ENCODE measurements at places on chromosomes 4 and X. TPM values are rescaled to one million over a fixed set of nuclear protein-coding genes. Genes with fewer than 3 reads are reported as not detected.

- DNase-seq, result no peak
Observed at GRCh38 chrX:149853925-149854324, 27.1 kb upstream of the MAGEA8 start.

Gene WDR44
- total RNA-seq, result 18.4 TPM

- no peak for DNase-seq
Observed at GRCh38 chrX:22109442-22109841, 77.3 kb downstream of the PHEX start.

GRCh38 chrX:112967341-112967740 is 126.7 kb upstream of the AMOT start:
- no peak for DNase-seq

DNA sequence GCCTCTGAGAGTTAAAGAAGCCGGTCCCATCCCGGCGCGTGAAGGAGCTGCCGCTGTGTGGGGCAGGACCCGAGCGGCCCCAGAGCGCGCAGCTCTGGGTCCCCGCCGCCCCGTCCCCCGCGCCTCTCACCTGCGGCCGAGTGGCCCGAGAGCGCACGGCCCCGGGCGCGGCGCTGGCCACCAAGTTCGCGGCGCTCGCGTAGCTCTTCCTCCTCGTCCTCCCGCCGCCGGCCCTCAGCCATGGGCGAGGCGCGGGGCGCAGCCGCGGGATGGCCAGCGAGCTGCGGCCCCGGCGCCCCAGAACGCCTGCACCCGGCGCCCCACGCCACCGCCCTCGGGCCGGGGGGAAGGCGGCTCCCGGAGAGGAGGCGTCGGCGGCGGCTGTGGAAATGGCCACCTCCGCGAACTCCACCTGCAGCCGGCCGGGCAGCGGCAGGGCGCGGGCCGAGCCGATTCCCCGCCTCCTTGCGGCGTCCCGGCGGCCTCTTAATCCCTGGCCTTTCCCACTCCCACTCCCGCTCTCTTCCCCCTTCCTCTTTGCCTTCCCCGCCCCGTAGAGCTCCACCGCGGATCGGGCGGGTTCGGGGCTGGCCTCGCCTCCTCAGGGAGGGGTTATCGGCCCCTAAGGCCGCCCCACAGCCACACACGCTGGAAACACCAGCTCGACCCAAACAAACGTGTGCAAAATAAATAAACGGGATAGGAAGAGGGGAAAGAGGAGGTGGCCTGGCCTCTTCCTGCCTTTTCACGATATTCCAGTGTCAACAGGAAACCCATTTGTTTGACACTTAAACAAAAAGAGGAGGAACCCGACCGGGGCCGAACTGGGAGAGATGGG is at the start of gene SH3D19:
SH3D19 (minus strand) TSS at position 495 of the 838 bp plus-strand sequence; CDS start at position 242, 253 bp downstream.
- peak; percentile 72 for DNase-seq

Gene TLR10
- not detected for total RNA-seq

DNA sequence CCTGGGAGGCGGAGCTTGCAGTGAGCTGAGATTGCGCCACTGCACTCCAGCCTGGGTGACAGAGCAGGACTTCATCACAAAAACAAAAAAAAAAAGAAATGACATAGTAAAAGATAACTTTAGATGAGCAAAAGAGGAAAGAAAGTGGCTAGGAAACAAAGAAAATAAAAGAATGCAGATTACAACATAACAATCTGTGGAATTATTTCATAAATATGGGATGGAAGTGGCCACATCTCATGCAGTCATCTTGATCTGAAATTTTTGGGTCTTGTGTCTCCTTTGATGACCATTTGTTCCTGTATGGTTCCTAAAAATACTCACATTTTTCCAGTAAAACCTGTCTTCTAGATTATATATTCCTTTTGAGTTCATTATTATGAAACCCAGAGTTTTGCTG is 271.4 kb downstream of the SPRY1 start:
- no peak for DNase-seq

- no peak for DNase-seq
Observed at GRCh38 chrX:78759081-78759480, 11.6 kb downstream of the LPAR4 start.

Gene NSUN7
- total RNA-seq, result 31.6 TPM

GRCh38 chr4:37528166-37528885 is 157.8 kb downstream of the RELL1 start:
- DNase-seq, result peak; percentile 65

Measured in upper lobe of left lung (tissue), 6 donors.